A549 treated with ZK216348 at 1 μM for 4 hours (cell line): ENCODE measurements at places on chromosomes 5 and 9. TPM values are rescaled to one million over a fixed set of nuclear protein-coding genes. Genes with fewer than 3 reads are reported as not detected.

Gene ANKRD31
- 0.05 to 0.08 TPM (median 0.06 TPM) in 5 replicates for total RNA-seq

Gene C8G
- total RNA-seq, result 0.56 to 2.0 TPM (median 1.1 TPM) in 4 of 5 replicates, not detected in the other

Gene FOXD4L6
- total RNA-seq, result not detected in 5 replicates

Gene RANBP17
- 2.1 to 3.0 TPM (median 2.6 TPM) in 5 replicates for total RNA-seq

Gene ADCY2
- not detected in 5 replicates for total RNA-seq

Gene TAS2R1
- total RNA-seq, result not detected in 5 replicates

Gene SHISAL2B
- 0.20 TPM in 1 of 5 replicates, not detected in the others for total RNA-seq

Gene SMIM33
- total RNA-seq, result not detected in 5 replicates

Gene MYMK
- total RNA-seq, result not detected in 5 replicates

Gene SLC25A2
- not detected in 5 replicates for total RNA-seq

Gene CARTPT
- total RNA-seq, result not detected in 5 replicates

Gene SRD5A1
- 19.7 to 34.6 TPM (median 31.1 TPM) in 5 replicates for total RNA-seq

Gene KIF24
- 2.9 to 4.5 TPM (median 3.6 TPM) in 5 replicates for total RNA-seq

Gene NR6A1
- 1.5 to 2.1 TPM (median 2.0 TPM) in 5 replicates for total RNA-seq
